ENCODE measurements at places on chromosomes 2 and 18.

DNA sequence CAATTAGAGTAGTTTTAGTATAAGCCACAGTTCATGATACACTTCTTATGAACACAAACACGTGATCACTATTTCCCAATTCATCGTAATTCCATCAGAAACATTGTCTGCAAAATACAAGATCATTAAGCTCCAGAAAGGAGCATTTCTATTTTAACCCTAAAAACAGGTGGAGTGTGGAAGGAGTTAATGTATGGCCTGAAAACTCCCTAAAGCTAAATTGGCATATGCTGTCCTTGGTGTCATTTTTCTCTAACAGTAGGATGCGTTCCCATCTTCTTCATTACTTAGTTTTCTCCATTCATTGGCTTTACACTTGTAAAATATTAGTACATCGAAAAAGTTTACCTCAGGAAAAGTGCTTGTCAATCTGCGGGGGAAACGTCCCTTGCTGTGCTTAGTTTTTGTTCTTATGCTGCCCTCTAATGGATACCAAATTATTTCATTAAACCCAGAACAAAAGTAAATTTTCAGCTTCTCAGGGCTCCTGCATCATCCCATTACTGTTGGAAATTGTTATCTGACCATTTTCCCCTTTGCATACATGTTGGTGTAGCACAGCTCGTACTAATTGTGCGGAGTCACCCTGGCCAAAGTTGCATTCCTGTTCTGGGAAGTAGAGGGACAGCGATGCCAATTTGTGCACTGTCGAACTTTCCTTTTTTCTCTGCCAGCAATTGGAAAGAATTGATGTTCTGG, 153.4 kb downstream of the GPD2 start:
- H3K27ac ChIP-seq: no peak overlapping the region
- H3K27me3 ChIP-seq: no peaks in the 10 kb centered on the region
- no peak overlapping the region for H3K4me3 ChIP-seq
- no peaks in the 10 kb centered on the region for H3K4me1 ChIP-seq
- DNase-seq: no peak

- H3K27me3 ChIP-seq: no peaks in the 10 kb centered on the region
- DNase-seq: no peak
- no peak overlapping the region for H3K27ac ChIP-seq
- no peaks in the 10 kb centered on the region for H3K4me1 ChIP-seq
These were observed 3.0 kb downstream of the ACTR1B start for GRCh38 chr2:97660775-97661389.

- H3K36me3 ChIP-seq: peaks cover 4% of the 10 kb centered on the region
- H3K27ac ChIP-seq: no peak overlapping the region
- H3K4me1 ChIP-seq: peaks cover 12% of the 10 kb centered on the region
- no peak for DNase-seq
These were observed 4.3 kb downstream of the CASP8 start for GRCh38 chr2:201264472-201265173.

- no peak overlapping the region for H3K4me3 ChIP-seq
- H3K27ac ChIP-seq: peak overlapping the region; percentile 39
- no peaks in the 10 kb centered on the region for H3K27me3 ChIP-seq
These were observed 37.3 kb upstream of the REL start for GRCh38 chr2:60844105-60844504.

DNA sequence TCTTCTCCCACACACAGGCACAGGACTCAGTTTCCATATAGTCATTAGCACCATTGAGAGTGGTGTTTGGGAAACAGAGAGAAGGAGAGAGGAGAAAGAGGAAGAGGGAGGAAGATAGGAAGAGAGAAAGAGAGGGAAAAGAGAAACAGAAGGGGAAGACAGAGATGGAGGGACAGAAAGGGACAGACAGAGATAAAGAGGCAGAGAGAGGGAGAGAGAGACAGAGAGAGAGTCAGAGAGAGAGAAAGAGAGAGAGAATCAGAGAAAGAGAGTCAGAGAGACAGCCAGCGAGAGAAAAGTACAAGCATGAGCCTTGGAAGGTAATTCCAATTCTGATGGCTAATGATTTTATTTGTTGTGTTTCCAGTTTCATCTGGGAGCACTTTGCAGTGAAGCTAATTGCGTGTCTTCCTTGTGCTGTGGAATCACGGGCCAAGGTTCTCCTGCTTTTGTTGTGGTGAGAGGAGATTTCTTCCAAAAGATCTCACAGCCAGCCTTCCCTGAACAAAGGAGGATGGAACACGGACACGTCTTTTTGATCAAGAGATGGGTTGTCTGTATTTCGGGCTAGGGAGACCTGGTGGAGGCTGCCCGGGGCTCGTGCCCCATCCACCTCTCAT, 153.6 kb upstream of the TWIST2 start:
- H3K36me3 ChIP-seq: no peaks in the 10 kb centered on the region
- no peak for DNase-seq
- no peaks in the 10 kb centered on the region for H3K4me1 ChIP-seq
- no peak overlapping the region for H3K4me3 ChIP-seq
- no peaks in the 10 kb centered on the region for H3K27me3 ChIP-seq
- no peak overlapping the region for H3K27ac ChIP-seq

DNA sequence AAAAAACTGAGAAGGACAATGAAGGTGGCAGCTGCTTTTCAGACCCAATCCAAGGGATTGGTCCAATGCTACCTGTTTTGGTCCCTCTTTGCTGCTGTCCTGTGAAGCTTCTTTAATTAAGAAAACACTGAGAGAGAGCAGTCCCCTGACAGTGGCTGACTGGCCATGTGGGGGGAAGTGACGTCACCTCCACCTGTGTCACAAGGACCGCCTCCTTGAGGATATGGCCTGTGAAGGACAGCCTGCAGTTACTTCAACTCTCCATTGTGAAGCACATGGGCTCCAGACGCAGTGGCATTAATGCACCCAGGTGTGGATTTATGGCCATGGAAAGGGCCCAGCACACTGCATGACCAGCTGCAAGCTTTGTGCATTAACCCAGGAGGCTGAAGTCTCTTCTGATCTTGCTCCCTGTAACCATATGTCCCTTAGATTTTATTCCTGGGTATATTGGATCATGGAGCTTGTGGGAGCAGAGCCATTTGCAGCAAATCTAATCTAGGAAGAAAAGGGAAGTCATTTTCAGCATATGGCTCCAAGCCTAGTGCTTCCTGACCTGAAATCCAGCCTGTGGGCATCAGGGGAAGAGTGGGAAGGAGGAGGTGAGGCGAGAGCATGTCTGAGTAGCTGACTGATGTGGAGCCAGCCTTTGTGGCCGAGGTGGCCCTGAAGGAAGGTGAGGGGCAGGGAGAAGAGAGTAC, 32.2 kb downstream of the KIF5C start:
- H3K4me1 ChIP-seq: no peaks in the 10 kb centered on the region
- H3K27me3 ChIP-seq: no peaks in the 10 kb centered on the region
- no peaks in the 10 kb centered on the region for H3K36me3 ChIP-seq
- H3K27ac ChIP-seq: no peak overlapping the region

DNA sequence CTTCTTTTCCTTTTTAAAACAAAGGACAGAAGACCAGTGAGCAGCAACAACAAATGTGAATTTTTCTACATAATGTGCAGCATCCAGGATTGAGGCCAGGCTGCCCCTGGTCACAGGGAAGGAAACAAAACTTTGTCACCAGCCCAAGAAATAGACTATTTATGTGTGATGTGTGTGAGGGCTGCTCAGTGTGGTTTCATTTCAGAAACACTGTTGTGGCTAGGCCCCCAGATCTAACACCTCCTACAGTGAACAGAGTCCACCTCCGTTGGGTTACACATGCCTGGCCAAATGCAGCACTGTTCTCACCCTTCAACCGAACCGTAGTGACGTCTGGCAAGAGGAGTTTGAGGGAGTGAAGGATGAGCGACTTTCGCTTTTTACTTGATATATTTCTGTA, 146.3 kb upstream of the RIOK3 start:
- peak overlapping the region; percentile 21 for H3K27ac ChIP-seq
- H3K27me3 ChIP-seq: no peaks in the 10 kb centered on the region
- no peaks in the 10 kb centered on the region for H3K36me3 ChIP-seq

GRCh38 chr18:48236822-48237221, 172.4 kb downstream of the ZBTB7C start:
- DNase-seq: no peak
- H3K27ac ChIP-seq: no peak overlapping the region
- no peak overlapping the region for H3K4me3 ChIP-seq

DNA sequence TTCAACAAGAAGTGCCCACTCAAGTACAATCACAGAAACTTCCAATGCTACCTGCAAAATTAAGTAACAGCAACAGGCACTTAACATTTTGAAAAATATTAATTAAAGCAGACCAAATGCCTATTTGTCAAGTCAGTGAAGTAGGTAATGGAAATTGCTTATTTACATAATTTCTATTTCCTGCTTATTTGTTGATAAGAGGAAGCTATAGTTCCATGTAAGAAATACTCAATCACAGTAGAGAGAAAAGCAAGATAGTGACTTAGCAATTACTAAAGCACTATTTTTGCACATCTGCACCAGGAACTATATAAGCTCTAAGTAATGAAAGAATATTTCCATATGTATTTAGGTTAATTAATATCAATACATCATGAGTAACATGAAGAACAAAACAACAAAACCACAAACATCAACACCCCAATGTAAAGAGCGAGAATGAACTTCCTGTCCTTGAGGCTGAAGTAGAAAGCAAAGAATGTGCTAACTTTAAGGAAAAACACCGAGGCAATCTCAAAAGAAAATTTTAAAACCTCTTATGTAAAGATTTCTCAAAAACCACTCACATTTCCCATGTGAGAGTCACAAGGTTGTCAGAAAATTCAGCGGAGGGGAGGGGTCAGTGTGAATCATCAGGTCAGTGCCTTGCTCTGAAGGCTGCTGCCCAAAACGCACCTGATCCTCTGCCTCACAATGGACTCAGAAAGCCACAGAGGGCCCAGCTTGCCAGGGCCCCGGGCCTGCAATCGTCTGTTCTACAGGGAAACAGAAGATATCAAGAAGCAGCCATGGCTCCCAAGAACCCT, 12.5 kb downstream of the NPC1 start:
- no peaks in the 10 kb centered on the region for H3K27me3 ChIP-seq
- H3K27ac ChIP-seq: peak overlapping the region; percentile 56
- H3K36me3 ChIP-seq: peaks cover 4% of the 10 kb centered on the region
- H3K4me3 ChIP-seq: no peak overlapping the region

- H3K27ac ChIP-seq: no peak overlapping the region
- no peaks in the 10 kb centered on the region for H3K36me3 ChIP-seq
- H3K4me3 ChIP-seq: no peak overlapping the region
- H3K27me3 ChIP-seq: no peaks in the 10 kb centered on the region
- no peak for DNase-seq
These were observed 71.1 kb upstream of the SH3BP4 start for GRCh38 chr2:234880551-234881211.

DNA sequence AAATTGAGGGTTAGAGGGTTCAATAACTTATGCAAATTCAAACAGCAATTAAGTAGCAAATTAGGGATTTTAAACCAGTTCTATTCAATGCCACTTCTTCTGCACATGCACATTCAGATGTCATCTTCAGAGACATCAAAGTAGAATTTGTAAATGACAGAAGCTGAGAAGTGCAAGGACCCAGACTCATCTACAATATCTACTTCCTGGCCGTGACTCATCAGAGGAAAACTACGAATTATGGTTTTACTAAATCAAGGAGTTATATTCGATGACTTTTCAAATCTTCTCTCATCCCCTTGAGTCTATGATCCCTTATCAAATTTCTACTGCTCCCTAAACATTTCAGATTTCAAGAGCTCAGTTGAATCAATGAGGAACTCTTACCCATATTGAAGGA, 20.0 kb upstream of the STAT4 start:
- H3K27ac ChIP-seq: no peak overlapping the region
- no peaks in the 10 kb centered on the region for H3K36me3 ChIP-seq
- no peak overlapping the region for H3K4me3 ChIP-seq
- no peak for DNase-seq
- H3K4me1 ChIP-seq: peaks cover 4% of the 10 kb centered on the region

GRCh38 chr2:68709421-68709911, 25.1 kb upstream of the ARHGAP25 start:
- H3K4me1 ChIP-seq: peaks cover 5% of the 10 kb centered on the region
- H3K4me3 ChIP-seq: no peak overlapping the region
- no peak for DNase-seq
- no peak overlapping the region for H3K27ac ChIP-seq

DNA sequence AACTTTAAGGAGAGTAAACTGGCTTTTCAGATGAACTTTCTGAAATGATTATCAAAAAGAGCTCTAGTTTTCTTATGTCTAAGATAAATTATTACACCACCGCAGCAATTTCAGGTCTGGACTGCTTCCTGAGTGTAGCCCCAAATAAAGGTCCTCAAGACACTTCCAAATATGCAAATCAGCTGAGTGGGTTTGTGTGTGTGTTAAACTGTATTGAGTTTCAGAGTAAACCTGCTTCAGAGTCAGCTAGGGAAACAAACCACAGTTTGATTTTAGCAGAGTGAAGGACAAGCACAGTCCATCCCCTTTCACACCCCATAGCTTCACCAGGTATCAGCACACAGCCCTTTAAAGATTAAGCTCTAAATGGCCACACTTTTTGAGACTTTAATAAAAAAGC, 168.7 kb downstream of the NRXN1 start:
- H3K27ac ChIP-seq: no peak overlapping the region
- no peak overlapping the region for H3K4me3 ChIP-seq
- no peaks in the 10 kb centered on the region for H3K36me3 ChIP-seq
- no peak for DNase-seq
- H3K27me3 ChIP-seq: no peaks in the 10 kb centered on the region
- no peaks in the 10 kb centered on the region for H3K4me1 ChIP-seq

DNA sequence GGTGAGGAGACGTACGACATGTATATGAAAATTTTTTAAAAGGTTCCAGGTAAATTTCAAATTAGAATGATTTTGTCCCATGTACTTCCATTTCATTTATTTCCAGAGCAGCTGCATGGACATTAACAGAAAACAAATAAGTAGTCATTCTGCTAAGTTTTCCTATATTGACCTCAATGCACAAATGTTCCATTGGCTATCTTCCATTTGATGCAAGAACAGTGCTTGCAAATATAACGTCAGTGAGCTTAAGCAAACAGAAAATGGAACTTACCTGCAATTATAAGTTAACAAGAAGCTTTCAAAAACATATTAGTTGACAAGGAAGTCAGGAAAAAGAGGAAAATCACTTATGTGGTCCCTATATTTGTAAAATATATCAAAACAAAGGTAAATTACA, 16.6 kb downstream of the PAIP2B start:
- H3K4me1 ChIP-seq: no peaks in the 10 kb centered on the region
- no peaks in the 10 kb centered on the region for H3K36me3 ChIP-seq
- no peak overlapping the region for H3K4me3 ChIP-seq
- no peak for DNase-seq
- H3K27me3 ChIP-seq: no peaks in the 10 kb centered on the region
- no peak overlapping the region for H3K27ac ChIP-seq

DNA sequence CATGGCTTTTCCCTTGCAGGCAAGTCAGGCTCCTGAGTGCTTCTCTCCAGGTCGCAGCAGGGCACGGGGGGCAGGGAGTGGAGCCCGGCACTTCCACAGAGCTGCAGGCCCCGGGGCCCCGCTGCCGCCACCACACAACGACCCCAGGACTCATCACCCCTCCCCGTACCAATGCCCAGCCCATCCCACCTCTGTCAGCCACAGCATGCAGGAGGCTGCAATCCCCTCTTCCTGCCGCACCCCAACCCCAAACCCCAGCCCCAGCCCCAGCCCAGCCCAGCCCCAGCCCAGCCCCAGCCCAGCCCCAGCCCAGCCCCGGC, 288.0 kb downstream of the NDUFA10 start:
- no peaks in the 10 kb centered on the region for H3K36me3 ChIP-seq
- no peak overlapping the region for H3K4me3 ChIP-seq
- H3K4me1 ChIP-seq: no peaks in the 10 kb centered on the region
- DNase-seq: no peak
- H3K27ac ChIP-seq: no peak overlapping the region

Data from GM12878 (cell line).